ENCODE measurements at places on chromosomes 2 and 18.

DNA sequence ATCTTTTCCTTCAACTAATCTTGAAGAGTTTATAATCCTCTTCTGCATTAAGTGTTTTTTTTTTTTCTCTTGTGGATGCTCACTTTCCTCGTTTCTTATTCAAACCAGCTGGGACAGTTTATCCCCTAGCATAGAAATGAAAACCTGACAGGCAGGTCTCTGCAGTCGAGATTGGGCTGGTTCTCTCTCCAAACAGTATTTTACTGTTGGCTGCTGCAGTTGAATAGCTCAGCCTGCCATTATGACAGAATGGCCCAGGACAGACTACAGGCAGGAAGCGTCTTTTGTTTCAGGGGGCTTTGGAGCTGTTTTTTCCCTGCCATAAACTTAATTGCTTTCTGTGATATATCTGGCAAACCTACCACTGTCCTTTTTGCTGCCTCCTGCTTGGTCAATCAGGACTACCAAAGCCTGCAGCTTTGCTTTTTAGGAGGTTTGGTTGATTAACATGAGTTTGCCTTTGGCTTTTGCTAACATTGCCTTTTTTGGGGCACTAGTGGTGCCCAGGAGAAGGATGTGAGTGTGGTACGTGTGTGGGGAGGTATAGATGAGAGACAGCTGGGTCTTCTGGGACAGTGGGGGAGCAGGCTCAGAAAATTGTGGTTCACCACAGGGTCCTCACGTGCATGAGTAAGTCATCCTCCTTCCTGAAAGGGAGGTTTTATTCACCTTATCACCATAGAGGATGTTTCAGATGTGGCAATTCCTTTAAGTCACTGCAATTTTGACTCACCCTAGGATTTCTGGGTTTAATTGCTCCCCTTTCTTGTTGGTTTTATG lies 128.7 kb downstream of the LYPD6B start:
- DNase-seq: peak; percentile 25

DNA sequence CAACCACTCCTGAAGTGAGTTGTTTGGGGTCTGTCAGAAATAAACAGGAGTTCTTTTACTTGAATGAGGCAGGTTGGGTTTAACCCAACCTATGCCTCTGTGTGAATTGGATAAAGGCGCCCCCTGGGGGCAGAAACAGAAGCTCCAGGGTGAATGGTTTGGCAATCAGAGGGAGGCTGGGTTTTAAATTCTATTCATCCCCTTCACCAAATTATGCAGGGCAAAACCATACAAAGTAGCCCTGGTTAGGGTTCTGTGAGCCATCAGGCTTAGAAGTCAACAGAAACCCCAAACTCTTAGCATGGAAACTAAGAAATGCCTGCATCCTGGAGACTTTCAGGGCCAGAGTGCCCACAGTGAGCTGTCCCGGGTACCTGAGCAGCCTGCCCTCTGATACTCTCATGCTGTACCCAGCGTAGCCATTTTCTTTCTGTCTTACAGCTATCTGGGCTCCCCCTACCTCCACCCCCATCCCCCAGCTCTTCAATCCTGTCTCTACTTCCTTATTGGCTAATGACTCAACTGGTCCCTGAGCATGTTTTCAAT lies 241.5 kb downstream of the ICOS start:
- peak; percentile 58 for DNase-seq

- peak; percentile 41 for DNase-seq
Measured at GRCh38 chr2:10028988-10029874, 14.1 kb upstream of the KLF11 start.

DNA sequence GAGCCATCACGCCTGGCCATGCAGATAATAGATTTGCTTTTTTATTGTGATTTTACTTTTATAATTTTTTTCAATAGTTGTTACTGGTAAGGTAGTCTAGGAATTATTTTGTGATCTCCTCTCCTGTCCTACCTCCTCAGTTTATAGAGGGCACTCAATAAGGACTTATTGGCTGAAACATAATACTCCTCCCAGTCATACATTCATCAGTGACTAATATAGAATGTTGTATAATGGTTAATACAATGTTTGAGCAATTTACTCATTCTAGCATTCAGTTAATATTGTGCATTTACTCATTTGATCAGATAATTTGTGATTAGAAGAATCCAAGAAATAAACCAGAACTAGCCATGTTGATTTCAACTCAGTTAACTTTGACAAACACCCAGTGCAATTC lies 25.8 kb upstream of the PPP3R1 start:
- no peak for DNase-seq

- DNase-seq: no peak
Measured at GRCh38 chr2:176534798-176535466, 265.7 kb downstream of the MTX2 start.

GRCh38 chr2:222945887-222946286 lies 85.1 kb downstream of the ACSL3 start:
- no peak for DNase-seq

- DNase-seq: no peak
Measured at GRCh38 chr2:174878537-174879147, 114.4 kb upstream of the CHRNA1 start.

- no peak for DNase-seq
Measured at GRCh38 chr2:8984855-8985254, 18.6 kb downstream of the MBOAT2 start.

DNA sequence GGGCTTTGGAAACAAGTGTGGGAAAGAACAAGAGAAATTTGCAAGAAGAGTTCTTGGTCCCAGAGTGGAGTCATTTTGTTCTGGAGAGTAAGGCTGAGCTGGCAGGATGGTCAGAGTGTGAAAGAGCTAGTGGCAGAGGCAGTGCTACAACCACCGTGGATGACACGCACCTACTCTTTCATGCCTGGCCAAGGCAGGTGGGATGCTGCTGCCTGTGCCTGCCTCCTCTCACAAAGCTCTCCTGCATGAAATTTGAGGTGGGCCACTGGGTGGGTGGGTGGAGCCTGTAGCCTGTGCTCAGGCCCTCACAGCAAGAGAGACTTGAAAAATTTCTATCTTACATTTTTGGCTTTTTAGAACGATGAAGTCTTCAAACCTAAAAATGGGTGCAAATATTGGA lies 9.4 kb upstream of the INO80C start:
- DNase-seq: no peak

GRCh38 chr18:69399253-69399652 lies 1.4 kb upstream of the DOK6 start:
- DNase-seq: no peak

DNA sequence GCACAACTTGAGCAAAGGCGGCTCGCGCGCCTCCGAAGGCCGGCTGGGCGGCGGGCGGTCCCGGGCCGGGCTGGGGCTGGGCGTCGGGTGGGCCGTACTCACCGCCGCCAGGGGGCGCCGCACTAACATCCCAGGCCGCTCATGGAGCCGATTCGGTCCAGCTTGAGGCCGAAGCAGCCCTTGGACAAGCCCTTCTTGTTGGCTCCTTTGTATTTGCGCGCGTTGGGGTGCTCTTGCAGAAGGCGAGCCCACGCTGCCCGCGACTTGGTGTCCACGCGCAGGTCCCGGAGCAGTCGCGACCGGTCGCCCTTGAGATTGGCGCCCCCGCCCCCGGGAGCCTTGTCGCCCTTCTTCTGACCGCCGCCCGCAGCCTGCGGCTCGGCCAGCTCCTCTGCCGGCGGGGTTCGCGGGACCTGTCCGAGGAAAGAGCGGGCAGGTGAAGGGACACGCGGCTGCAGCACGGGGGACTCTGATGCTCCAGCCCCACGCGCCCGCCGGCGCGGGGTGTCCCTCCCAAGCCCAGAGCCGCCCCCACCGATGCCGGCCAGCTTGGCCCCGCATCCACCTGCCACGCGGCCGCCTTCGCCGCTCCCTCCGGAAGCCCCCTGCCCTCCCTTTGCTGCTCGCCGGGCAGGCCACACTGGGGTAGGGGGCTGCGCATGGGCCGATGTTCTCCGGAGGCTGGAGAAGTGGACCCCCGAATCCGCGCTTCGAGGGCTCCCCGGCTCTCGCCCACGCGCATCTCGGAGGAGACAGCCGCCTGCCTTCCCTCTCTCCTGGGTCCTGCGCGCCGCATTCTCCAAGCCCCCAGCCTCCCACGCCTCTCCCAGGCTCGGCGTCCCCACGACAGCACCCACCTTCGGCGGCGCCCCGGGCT lies 655 bp downstream of the NPPC start:
- DNase-seq: peak; percentile 37

DNA sequence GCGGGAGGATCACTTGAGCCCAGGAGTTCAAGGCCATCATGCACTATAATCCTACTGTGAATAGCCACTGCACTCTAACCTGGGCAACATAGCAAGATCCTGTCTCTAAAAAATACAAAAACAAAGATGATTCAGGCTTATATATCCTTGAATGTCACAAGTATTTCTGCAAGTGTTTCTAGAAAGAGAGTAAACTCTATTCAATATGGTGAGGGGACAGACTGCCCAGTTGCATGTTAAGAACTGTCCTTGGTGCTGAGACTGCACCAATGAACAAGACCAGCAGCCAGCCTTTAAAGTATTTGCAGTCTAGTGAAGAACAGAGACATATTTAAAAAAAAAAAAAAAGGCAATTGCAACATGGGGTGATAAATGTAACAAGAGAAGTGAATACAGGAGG lies 16.4 kb downstream of the MAP3K19 start:
- DNase-seq: no peak

DNA sequence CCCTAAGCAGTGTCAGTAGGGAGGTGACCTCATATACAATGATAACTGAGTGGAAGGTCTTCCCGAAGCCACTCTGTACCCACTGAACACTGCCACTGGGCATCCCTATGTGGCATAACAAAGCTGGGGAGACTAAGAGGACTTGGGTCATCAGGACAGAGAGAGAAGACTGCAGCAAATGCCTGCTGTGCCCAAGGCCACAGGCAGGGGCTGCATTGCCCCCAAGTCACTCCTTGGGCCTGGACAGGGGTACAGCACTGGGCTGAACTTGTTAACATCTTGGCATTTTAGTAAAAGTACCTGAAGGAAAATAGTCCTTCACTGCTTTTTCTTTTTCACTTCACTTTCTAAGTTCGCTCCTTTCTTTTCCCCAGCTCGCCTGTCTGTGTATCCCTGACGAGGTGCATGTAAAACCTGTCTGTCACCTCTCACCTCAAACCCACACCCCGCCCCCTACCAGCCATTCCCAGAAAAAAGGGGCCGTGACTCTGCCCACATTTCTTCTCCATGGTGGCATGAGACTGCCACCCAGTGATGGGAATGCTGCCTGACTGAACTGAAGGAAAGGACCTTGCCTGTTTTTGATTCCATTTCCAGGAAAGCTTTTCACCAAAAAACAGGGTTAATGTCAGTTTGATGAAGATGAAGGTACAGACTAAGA lies 62.9 kb downstream of the MTHFD2 start:
- no peak for DNase-seq

DNA sequence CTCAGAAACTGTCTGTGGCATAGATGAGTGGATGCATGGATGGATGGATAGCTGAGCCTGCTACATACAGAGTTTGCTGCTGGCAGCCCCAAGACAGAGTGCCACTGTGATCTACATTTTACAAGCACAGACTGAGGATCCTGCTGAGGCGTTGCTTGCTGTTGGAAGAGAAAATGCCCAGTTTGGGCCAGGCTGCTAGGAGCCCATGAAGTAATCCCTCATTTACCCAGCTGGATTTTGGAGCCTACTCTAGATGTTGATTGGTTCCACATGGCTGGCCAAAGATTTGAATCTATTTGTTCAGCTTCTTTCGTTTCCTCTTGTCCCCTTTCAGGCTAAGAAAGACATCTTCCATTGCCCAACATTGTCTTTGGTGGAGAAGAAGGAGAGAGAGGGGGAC lies 261.3 kb downstream of the CLIP4 start:
- no peak for DNase-seq

- DNase-seq: no peak
Measured at GRCh38 chr18:57957210-57957609, 86.8 kb upstream of the NEDD4L start.

GRCh38 chr2:185441486-185442005 lies 297.1 kb upstream of the FSIP2 start:
- no peak for DNase-seq

DNA sequence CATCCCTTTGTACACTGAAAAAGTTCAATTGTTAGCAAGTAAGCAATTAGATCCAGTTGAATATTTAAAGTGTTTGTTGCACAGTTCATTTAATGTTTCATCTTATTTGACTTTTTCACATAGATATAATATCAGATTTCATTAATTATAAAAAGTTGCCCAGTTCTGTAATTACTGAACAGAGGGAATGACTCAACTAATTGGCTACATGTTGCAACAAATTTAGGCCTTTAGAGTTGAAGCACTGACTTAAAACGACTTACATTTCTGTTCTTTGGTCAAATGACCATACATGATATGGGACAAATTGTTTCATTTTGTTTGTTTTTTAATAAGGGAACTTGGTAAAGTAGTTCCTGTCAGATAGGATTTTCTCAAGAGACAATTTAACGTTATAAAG lies 68.5 kb upstream of the FAM117B start:
- DNase-seq: no peak

DNA sequence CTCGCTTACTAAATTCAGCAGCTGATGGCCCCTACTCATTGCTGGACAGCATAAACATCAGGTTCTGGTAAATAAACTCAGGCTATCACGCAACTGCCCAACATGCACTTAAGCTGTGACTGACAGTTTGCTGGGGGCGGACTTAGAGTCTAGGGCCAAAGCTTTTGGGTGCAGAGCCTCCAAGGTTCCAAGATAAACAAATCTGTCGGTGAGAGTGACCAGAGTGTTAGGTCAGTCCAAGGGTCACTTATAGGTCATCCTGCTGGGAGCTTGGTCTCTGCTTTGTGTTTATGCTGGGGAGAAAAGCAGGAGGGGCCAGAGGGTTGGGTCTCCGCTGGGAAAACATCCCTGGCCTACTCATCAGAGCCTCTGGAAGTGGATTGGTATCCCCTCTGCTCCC lies 188.6 kb upstream of the GATA6 start:
- DNase-seq: no peak

DNA sequence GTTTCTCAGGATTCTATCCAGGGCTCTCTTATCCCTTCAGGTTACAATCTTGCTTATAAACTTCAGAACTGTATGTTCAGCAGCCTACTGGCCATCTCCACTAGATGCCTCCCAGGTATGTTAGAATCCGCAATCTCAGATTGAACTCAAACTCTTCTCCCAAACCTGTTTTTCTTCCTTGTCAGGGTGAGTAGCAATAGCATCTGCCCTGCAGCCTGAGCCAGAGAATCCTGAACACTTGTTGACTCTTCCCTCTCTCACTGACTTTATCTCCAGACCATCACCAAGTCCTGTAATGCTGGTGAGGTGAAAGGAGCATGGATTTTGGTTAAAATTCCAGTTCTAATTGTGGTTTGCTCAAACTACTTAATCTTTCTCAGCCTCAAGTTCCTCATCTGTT lies 82.6 kb upstream of the ALPP start:
- DNase-seq: no peak

GRCh38 chr18:21439431-21439846 lies 161.1 kb downstream of the ESCO1 start:
- DNase-seq: no peak

Data from T-cell (primary cell).